Stimulated activated CD4-positive, alpha-beta T cell treated with anti-CD3 and anti-CD28 coated beads, Interleukin-1b, Interleukin-23, amount 100 ng/mL, for 48 hours (primary cell): ENCODE measurements at places on chromosomes 12 and 14.

DNA sequence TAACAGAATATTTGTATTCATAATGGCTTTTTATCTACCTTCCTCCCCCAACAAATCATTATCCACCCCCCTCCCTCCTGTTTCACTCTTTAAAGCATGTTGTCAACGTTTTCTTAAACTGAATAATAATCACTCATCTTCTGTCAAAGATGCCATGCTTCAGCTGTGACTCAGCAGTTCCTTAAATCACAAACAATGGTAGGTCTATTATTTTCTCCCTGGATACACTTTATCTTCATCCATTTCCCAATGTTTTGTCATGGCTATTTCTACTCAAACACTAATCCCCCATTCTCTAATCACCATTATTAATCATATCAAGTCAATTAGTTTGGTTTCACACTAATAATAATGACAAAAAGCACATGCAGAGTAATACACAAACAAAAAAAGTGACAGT, 6.5 kb downstream of the CLEC12B start:
- DNase-seq: no peak

DNA sequence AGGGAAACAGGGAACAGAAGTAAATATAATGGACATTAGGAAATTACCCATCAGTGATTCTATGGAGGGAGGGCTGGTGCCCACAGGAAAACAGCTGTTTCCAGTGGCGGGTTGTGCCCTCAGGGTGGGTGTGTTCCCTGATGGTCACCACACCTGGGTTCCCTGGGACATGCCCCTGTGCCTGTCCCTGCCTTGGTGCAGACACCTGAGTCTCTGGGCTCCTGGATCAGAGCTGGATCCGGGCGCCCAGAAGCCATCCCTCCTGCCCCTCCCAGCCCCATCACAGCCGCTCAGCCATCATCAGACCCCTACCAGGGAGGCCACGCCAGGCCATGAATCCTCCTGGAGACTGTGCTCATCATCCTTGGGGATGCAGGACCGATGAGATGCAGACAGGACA, 307.2 kb upstream of the SFSWAP start:
- DNase-seq: no peak

DNA sequence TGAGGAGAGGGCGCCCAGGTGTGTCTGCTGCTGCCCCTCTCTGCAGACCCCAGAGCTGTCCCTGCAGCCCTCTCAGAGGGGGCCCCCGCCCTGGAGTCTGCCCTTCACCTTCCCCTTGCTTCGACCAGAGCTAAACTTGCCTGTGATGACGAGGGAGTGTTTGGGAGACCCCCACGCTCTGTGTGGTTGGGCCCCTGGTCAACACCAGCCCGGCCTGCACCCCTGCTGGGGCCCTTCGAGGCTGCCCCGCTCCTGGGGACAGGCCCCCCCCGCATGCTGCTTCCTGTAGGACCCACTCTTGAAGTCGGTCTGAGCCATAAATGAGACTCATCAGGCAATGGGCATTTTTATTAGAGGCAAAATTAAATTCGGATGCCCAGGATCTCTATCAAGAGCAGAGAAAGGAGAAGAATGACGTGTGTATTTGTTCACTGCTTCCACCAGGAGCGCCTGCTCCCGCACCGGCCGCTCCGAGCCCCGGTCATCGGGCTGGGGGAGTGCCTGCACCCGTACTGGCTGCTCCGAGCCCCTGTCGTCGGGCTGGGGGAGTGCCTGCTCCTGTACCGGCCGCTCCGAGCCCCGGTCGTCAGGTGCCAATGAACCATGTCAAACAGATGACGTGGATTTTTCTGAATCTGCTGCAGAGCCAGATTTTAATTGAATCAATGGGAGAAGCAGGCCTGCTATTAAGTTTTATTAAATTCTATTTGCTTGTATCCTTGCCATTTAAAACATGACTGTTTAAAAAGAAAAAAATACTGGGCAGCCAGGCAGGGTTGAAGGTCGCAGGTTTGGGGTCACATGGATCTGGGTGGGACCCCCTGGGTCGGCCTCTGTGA, 47.7 kb downstream of the NOC4L start:
- DNase-seq: no peak

- peak; percentile 63 for DNase-seq
These were observed 94.3 kb downstream of the RFLNA start for GRCh38 chr12:124389138-124389724.

DNA sequence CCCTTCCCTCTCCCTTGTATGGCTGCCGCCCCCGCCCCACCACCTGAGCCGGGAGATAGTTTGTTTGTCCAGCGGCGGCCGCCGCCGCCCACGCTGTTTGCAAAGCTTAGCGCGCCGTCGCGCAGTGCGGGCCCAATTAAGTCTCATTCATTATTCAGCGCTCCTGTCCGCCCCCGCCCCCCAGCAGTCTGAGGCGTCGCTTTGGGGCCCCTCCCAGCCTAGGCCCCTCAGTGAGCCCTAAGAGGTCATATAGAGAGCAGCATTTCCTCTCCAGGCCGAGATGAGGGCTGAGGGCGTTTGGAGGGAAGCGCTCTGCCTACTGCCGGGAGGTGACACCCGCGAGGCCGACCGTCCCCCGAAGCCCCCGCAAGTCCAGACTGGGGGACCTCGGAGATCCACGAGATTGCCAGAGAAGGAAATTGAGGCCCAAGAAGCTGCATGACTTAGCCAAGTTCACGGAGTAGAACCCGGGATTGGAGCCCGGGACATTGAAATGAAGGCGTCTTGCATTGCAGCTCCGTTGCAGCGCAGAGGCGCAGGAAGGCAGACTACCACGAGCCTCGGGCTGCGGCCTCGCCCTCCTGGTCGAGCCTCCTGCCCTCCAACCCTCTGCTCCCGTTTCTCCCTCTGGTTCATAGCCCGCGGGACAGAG, at the start of gene DNAJC22:
Gene DNAJC22 (plus strand): TSS at position 230 of the 652 bp plus-strand sequence. CDS start 1,985 bp downstream, outside the sequence.
- no peak for DNase-seq

- no peak for DNase-seq
These were observed 158.0 kb upstream of the AMIGO2 start for GRCh38 chr12:47237751-47238211.

- no peak for DNase-seq
These were observed 13.0 kb upstream of the BAZ1A start for GRCh38 chr14:34888186-34888585.

GRCh38 chr12:119157978-119158377, 20.8 kb upstream of the HSPB8 start:
- no peak for DNase-seq

DNA sequence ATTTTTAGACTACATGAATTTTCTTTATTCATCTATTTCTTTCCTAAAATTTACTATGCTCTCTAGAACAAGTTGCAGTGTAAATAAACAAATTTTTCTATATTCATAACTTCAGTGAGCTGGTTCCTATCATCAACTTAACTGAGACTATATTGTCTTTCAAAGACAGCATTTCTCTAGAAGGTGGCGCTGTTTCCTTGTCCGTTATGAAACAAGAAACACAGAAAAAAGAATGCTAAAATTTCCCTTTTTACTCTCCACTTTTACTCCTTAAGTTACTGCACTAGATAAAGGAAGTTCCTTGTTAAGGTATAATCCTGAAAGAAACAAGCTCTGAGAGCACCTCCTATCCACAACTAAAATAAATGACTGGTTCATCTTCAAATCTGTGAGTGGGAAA, 8.2 kb upstream of the CLEC2A start:
- no peak for DNase-seq

DNA sequence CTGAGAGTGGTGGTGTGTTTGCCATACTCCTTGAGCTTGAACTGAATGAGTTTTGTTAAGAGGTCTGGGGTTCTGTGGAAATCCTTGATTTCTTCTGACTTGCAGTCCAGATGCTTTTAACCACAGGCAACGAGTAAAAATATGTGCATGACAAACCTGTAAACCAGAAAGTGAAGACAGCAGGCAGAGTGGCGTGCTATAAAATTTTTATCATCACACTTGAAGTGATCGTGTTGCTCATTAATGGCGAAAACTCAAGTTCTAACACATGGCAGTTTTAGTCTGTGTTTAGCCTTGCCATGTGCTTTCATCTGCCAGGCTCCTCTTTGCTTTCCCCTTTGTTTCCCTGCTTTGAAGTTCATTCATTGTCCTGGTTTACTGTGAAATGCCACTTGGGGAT, 28.0 kb downstream of the TXNRD1 start:
- no peak for DNase-seq

GRCh38 chr12:91129662-91130362, 18.5 kb upstream of the LUM start:
- no peak for DNase-seq

DNA sequence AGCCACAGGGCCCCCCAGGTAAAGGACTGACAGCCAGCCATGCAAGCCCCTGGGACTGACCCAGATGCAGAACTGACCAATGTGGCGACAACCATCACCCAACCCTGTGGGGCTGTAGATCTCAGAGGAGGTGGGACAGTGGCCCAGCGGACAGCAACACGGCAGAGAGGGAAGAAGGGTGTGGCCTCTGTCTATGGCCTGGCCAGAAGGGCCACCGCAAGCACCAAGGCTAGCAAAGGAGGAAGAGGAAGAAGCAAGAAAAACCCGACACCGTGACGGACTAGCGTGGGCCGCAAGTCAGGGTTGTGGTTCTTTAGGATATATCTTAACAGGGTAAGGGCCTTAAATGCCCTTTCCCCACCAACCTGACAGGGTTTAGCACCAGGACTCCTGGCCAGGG, 71.2 kb downstream of the ITPK1 start:
- DNase-seq: no peak

DNA sequence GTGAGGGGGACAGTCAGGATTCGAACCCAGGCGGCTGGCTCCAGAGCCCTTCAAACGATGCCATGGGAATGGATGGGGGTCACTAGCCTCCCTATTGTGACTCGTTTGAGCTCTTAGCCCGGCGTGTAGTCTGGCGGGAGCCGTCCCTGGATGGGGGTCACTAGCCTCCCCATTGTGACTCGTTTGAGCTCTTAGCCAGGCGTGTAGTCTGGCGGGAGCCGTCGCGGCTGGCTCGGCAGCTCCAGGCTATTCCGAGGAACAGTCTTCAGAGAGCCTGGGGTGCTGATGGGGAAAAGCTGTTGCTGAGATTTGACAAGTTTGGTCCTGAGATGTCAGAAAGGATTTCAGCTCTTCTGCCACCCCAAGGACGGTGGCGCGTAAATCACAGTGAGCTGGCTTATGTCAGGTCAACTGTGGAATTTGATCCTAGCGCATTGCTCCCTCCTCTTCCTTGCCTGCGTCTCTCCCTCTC, 58.3 kb downstream of the CALM1 start:
- DNase-seq: no peak

GRCh38 chr12:18296909-18297280, 35.6 kb downstream of the PIK3C2G start:
- DNase-seq: no peak

- no peak for DNase-seq
These were observed 57.0 kb downstream of the CCER1 start for GRCh38 chr12:90897986-90898385.

GRCh38 chr12:89988188-89988915, 279.7 kb upstream of the ATP2B1 start:
- no peak for DNase-seq

DNA sequence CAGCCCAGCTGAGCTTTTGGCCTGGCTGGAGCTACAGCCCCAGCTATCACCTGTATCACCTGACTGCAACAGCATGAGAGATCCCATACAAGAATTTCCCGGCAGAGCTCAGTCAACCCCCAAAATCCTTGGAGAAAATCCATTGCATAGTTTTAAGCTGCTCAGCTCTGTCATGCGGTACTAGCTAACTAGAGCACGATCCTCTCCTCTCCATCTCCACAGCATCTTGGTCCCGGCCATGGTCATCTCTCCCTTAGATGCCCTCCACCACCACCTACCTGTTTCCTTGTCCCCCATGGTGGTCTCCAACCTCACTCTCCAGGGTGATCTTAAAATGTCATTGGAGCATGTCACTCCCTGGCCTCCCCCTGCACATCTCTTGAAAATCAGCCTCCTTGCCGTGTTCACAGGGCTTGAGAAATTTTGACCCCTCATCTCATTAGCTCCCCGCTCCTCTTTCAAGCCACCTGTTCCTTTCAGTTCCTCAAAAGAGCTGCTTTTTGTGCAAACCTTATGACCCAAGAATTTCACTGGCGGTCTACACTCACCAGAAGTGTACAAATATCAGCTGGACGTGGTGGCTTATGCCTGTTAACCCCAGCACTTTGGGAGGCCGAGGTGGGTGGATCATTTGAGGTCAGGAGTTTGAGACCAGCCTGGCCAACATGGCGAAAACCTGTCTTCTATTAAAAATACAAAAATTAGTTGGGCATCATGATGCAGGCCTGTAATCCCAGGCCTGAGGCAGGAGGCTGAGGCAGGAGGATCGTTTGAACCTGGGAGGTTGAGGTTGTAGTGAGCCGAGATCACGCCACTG, 8.1 kb upstream of the CLMN start:
- no peak for DNase-seq

- DNase-seq: no peak
These were observed 125.6 kb upstream of the RPH3A start for GRCh38 chr12:112665958-112666357.

DNA sequence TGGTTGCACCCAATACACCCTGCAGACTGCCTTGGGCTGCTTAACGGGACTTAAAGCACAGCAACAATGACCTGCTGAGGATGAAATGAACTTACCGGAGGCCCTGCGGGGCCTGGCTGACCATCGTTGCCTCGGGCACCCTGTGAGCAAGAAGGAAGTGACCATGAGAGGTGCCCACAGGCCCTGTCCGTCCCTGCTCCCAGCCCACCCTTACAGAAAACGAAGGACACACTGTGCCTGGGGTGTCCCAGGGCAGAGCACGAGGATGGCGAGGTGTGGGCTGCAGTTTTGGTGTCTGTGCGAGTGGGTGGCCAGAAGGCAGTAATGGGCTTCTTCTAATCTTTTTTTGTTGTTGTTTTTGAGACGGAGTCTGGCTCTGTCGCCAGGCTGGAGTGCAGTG, 14.6 kb downstream of the COL2A1 start:
- DNase-seq: no peak

DNA sequence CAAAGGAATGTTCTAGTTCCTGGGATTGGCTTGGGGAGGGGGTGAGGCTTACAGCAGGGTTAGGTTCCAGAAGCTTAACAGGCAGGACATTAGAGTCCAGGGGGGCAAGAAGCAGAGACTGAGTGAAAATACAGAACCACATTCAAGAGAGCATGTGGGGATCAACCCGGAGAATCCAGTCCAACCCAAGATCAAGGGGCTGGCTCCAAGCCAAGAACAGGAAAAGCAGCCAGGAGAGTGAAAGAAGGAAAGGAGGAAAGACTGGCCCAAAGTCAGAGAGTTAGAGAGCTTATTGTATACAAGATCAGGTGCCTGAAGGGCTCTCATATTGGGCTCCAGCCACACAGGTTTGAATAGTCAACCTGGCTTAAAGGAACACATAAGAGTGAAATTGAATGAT, 190.3 kb upstream of the CDKN3 start:
- no peak for DNase-seq

- DNase-seq: no peak
These were observed 170.2 kb downstream of the BCAT1 start for GRCh38 chr12:24778486-24779304.

GRCh38 chr14:75425446-75425845, 2.4 kb upstream of the JDP2 start:
- DNase-seq: no peak

GRCh38 chr12:68030248-68030647, 41.0 kb downstream of the IFNG-AS1 start:
- no peak for DNase-seq

- no peak for DNase-seq
These were observed 39.1 kb upstream of the CCDC63 start for GRCh38 chr12:110807640-110808039.

- DNase-seq: no peak
These were observed 73.3 kb downstream of the NIN start for GRCh38 chr14:50757702-50758101.
